SHP77 treated with DMSO at 0.1 percent for 48 hours (cell line): ENCODE measurements at places on chromosomes 7 and 10.

GRCh38 chr7:40643664-40644063, 508.9 kb downstream of the SUGCT start:
- no peak for DNase-seq

DNA sequence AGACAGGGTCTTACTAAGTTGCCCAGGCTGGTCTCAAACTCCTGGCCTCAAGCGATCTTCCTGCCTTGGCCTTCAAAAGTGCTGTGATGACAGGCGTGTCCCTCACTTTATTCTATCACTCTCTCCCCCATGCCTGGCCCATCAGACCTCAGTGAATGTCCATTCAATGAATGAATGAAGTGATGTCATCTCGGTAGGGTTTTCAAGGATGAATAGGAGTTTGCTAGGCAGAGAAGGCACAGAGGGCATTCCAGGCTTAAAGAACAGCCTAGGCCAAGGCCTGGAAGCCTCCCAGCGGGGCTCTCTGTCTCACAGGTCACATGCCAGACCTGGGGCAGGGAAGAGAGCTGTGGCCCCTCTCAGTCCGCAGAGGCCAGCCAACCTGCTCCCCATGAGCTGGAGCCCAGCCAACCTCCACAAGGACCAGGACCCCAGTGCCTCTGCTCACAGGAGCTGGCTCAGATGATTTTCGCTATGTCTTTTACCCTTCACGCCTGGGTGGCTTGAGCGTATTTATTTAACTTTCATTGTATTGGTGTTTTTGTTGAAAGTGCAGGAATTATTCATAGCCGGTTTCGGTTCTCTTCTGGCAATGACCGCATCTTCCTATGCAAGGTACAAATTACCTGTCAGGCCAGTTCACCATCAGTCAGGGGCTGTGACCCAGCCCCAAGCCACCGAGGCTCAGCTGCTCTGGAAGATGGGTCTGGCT, 11.8 kb upstream of the TNRC18 start:
- DNase-seq = no peak

DNA sequence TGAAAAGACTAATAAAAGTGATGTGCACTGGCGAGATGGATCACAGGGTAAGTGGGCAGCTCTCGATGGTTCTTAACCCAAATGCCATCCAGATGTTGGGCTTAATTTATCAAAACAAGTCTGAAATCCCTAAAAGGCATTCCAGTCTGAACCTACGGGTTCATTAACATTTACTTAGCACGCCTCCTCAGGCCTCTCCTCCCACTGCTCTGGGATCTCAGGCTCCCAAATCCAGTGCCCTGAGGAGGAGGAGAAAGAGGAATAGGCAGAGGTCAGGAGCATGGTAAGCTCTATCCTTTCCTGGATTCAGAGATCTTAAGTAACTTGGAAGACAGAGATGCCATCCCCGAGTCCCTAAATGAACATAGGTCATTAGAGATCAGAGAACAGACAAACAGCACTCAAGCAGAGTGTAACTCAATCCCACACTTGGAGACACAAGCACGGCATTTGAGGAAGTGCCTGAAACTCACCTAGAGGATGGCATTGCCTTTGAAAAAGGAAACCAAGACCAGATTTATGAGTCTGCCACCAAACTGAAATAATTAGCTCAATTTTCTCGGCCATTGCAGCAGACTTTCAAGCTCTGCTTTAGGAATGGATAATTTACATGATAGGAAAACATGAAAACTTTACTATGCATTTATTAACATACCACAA, 140.9 kb downstream of the CXCL12 start:
- DNase-seq = no peak

DNA sequence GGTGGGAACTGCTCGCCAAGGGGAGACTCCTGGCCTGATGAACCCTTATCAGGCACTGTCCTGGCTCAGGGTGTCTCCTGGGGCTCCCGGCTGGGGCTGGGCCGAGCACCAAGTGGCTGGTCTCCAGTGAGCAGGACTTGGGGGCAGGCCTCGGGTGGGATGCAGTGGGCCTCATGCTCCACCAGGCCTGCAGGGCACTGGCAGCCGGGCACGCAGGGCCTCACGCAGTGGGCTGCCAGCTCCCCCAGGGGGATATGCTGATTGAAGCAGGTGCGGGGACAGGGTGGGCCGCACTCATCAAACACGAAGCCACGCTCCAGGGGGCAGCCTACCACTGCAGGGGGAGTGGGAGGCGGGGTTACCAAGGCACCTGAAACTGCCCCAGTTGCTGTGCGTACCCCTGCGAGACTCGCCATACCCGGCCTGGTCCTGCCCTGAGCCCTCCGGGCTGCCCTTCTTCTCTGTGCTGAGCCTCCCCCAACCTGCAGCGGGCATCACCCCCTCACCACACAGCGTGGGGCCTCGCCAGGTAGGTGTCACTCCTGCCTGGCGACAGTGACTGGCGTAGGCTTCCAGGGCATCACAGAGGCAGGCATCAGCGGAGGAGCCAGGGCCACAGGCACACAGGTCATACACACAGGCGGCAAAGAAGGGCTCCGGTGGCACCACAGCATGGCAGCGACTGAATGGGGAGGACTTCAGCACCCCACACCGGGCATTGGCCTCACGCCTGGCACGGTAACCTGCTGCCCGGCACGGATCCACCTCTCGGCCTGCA, 14.5 kb downstream of the ATP6V1F start:
- DNase-seq = no peak

DNA sequence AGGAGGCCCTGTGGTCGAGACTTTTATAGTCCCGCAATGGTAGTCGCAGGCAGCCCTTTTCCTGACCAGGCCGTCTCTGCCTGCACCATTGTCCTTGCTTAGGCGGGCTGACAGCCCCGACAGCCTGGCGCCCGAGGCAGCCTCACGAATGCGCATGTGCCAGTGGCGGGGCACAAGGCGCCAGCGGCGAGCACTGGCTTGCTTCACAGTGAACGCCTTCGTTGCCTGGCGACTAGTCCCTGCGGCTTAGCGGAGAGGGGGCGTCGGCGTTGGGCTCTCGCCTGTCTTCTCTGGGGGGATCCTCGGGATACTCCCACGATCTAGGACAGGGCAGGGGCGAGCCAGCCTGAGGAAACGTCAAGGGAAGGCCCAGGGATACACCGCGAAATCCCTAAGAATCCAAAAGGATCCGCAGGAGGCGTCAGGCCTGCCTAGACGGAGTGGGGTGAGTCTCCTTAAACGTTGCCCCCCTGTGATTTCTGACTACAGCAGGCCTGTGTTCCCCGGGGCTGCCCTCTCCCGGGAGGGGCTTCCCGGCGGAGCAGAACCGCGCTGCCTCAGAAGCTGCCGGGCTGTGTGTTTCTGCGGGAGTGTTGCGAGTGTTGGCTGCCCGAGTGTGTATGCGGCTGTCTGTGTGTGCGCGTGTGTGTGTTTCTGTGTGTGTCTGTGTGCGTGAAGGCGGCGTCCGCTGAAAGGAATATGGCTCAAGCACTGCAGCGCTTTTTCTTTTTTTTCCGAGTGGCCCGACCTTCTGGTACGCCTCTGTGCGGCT, 20.5 kb upstream of the ZNF273 start:
- no peak for DNase-seq

DNA sequence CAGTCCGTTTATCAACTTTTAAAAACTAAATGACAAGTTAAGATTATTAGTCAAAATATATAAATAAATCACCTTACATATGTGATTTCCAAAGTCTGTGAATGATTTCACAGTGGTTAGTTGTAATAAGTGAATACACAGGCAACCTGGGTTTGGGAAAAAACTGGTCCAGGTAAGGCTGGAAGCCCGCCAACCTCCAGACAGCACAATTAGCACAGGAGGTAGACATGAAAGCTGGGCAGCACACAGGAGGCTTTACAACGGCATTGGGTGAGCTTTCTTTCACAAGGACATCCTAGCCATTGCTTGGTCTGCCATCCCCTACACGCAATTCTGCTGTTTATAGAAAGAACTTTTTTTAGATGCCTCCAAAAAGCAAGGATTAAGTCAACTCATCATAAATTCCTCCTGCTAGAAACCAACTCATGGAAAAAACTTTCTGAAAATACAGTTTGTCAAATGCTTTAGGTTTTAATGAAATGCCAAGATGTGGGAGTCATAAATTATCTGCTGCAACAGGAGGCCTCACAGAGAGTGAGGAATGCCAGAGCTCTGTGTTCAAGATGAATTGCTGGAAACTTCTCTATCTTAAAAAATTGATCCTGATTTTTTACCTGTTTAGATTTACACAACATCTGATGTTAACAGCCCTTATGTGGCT, 346.8 kb upstream of the NFE2L3 start:
- DNase-seq = no peak
